ENCODE measurements at places on chromosomes 6 and 20. TPM values are rescaled to one million over a fixed set of nuclear protein-coding genes. Genes with fewer than 3 reads are reported as not detected.

The SOX4 gene
- total RNA-seq = 10.0 TPM

The CLPSL2 gene
- not detected for total RNA-seq

The LY86 gene
- 1.1 TPM for total RNA-seq

The PYGB gene
- total RNA-seq = 205 TPM

The ZKSCAN3 gene
- 4.7 TPM for total RNA-seq

The ZDHHC14 gene
- 10.0 TPM for total RNA-seq

The SLC35F1 gene
- 6.7 TPM for total RNA-seq
